ENCODE measurements at places on chromosomes 3 and 15.

GRCh38 chr3:23076437-23076836 is 126.7 kb upstream of the UBE2E2 start:
- DNase-seq: no peak

DNA sequence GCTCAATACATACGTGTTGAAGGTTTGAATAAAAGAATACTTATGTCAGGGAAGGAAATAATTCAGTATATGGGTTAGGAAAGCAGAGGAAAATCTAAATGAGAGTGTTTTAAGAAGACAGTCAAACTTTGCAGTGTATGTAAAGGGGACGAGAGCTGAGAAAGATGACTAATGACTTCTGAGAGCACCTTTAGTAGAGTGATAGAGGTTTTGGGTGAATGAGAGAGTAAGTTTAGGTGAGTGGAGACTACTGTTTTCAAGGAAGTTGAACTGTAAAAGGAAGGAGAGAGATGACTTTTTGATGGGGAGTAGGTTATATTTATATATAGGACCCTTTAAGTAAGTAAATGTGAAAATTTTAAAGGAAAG is 9.4 kb downstream of the TBC1D23 start:
- DNase-seq: no peak

GRCh38 chr15:74417225-74417624 is 16.5 kb downstream of the SEMA7A start:
- DNase-seq: no peak

- DNase-seq: no peak
Observed at GRCh38 chr15:90113166-90113565, 10.9 kb upstream of the IDH2 start.

DNA sequence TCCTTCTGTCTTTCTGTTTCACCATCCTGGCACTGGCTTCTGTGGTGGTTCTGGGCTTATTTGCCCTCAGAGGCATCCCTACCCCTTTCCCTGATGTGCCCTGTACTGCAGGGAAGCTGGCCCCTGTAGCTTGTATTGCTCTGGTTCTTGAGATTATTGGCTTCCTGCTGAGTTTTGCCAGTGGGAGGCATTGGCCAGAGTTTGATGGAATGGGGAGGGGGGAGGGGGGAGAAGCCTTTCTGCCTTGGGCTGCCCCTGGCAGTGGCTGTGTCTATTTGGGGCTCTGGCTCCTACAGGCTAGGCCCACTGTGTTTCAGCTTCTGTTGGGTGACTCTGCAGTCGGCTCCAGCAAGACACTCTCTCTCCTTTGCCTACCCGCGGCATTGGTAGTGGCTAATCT is 41.6 kb upstream of the SEMA6D start:
- DNase-seq: no peak

DNA sequence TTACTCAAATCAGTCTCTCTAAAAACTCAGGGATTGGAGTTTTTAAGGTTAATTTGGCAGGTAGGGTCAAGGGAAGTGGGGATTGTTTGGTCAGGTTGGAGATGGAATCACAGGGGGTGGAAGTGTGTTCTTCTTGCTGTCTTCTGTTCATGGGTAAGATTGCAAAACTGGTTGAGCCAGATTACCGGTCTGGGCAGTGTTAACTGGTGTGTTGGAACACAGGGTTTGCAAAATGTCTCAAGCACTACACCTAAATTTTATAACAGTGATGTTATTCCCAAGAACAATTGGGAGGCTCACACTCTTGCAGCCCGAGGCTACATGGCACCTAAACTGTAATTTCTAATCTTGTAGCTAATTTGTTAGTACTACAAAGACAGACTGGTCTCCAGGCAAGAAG is 425.4 kb downstream of the PLOD2 start:
- DNase-seq: no peak
